Kasumi-1 (cell line): ENCODE measurements at places on chromosomes 3 and 15.

DNA sequence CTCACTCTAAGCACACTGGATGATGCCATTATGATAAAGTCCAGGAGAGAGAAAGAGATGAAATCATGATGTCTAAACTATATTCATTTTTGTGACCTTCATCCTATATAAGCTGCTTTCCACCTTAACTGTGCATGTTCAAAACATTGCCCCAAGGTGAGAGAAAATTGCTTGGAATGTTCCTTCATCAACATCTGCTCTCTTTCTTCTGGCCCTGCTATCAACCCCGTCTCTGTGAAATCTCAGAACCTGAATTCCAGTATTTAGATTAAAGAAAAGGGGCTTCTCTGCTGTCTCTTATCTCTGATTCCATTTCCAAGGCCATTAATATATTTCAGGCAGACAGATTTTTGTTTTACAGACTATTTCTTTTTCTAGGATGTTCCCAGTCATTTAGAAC lies 47.3 kb upstream of the PHLDB2 start:
- no peak for DNase-seq

DNA sequence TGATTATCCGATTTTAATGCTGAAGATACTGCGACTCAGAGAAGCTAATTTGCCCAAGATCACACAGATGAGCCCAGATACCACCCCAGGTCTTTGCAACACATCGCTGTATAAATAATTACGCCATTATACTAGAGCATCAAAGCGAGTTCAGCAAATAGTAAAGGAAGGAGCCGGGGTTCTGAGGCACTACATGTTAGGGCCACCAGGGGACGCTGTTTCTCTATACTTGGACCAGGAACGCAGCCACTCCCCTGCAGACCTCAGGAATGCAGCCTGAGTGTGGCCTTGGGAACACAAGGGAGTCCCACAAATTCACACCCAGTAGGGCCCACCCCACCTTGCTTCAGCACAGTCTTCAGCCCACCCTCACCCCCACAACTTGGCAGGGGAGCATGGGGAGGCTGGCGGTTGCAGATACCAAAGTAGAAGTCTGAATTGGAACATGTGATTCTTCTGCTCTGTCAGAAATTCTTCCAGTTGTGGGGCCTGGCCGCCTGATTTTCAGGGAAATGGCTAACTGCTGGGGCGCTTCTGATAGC lies 57.8 kb upstream of the RYK start:
- peak; percentile 88 for DNase-seq

DNA sequence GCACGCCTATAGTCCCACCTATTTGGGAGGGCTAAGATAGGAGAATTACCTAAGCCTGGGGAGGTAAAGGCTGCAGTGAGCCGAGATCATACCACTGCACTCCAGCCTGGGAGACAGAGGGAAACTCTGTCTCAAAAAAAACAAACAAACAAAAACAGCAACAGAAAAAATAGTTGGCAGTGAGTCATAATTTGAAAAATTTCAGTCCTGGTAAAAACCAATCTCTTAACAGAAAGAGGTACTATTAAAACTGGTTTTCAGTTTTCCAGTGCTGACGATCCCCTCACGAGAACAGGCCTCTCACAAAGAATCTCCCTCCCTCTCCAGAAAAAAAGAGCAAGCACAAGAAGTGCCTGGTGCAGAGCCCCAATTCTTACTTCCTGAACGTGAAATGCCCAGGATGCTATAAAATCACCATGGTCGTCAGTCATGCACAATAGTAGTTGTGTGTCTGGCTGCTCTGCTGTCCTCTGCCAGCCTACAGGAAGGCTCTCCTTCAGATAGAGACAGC lies 22.8 kb upstream of the MAP4 start:
- no peak for DNase-seq

- DNase-seq: peak; percentile 60
Observed at GRCh38 chr3:112814266-112814665, 32.4 kb downstream of the CD200R1L start.

- no peak for DNase-seq
Observed at GRCh38 chr3:45269952-45270351, 43.9 kb upstream of the TMEM158 start.
